ENCODE measurements at places on chromosomes 1 and 21.
A peak's percentile ranks its signal among the peaks of the same experiment; 100 is the strongest.

DNA sequence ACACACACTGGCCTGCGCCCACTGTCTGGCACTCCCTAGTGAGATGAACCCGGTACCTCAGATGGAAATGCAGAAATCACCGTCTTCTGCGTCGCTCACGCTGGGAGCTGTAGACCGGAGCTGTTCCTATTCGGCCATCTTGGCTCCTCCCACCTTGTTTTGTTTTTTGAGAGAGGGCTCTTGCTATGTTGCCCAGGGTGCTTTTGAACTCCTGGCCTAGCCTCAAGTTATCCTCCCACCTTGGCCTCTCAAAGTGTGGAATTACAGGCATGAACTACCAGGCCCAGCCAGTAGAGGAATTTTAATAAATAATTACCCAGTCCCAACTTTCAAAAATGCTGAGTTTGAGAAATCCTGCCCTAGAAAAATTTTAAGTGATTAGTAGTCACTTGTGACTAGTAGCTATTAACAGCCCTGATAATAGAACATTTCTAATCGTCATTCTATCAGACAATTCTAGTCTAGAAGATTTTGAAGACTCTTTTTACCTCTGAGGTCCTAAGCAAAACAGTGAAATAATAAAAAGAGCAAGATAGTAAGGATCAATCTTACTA lies 30.9 kb upstream of the SLC35D1 start:
- DNase-seq = no peak

DNA sequence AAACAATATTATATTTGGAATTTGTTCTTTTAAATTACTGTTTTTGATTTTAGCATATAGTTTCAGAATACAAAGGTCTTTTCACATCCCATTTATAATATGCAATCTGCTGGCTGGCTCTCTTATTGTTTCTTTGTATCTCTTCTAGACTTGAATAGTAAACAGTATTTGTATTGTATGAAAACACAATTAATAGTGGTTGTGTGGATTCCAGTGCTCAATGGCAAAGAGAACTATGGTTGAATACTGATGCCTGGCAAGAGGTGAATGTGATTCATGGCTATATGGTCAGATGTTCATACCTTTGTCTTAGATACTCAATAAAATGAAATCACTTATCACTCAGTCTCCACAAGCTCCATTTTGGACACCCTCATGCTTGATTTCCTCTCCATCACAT lies 37.2 kb downstream of the OR6Y1 start:
- DNase-seq = no peak

DNA sequence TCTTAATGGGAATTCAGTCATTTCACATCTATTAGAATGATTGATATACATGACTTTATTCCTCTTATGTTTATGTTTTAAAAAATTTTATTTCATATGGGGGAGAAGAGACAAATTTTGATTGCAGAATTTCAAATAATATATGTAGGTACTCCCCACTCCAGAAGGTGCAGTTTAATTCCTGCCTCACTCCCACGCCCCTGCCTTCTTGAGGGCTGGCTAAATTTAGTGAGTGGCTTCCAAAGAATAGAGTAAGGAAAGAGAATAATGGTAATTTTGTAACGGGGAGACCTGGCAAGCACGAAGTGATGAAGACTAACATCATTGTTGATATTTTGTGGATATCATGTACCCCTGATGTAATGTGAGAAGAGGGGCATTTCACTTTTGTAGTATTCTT lies 94.7 kb upstream of the FAM78B start:
- no peak for DNase-seq

- DNase-seq = peak; percentile 6
Measured at GRCh38 chr1:84348759-84349158, 47.3 kb downstream of the SAMD13 start.

GRCh38 chr1:239363930-239364329 lies 22.4 kb upstream of the CHRM3 start:
- DNase-seq = peak; percentile 22
